GM12878 (cell line): ENCODE measurements at places on chromosomes 1 and 21.

GRCh38 chr1:248914796-248915381, 8.9 kb downstream of the PGBD2 start:
- no peak for DNase-seq

- no peak for DNase-seq
Measured at GRCh38 chr1:63976006-63976405, 202.2 kb downstream of the ROR1 start.

- DNase-seq: no peak
Measured at GRCh38 chr1:207992677-207993236, 81.8 kb upstream of the CD34 start.

DNA sequence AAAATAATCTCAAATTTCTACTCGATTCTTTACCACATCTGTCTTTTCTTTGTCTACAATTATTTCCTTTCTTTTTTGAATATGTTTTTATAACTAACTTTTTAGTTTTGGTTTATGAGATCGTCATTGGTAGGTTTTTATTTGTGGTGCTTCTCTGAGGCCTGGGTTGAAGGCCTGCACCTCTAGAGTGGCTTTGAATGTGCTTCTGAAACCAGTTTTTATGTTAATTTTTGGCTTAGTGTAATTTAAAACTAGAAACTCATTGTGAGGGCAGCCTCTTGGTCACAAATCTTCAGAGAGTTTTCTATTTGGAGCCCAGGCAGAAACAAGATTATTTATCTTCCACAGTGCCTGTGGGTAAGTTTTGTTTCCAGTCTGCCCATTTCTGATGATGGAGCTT, 187.0 kb downstream of the GPATCH2 start:
- no peak for DNase-seq

DNA sequence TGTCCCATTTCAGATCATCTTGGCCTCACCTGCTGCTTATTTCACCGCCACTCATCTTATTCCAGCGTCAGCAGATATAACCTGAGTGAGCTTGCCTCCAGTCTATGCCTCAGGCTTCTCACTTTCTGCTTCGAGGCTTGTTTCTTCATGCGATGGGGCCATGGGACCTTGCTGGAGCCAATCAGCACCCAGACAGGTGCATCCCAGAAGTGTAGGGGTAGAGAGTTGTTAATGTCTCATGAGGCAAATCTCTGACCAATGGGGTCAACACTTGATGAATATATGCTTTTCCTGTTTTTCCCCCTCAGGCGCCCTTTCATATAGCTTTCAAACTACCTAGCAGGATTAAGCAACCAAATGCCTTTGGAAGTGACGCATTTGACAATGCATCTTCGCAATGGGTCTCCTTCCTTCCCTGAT, 935 bp upstream of the YIPF1 start:
- DNase-seq: no peak

DNA sequence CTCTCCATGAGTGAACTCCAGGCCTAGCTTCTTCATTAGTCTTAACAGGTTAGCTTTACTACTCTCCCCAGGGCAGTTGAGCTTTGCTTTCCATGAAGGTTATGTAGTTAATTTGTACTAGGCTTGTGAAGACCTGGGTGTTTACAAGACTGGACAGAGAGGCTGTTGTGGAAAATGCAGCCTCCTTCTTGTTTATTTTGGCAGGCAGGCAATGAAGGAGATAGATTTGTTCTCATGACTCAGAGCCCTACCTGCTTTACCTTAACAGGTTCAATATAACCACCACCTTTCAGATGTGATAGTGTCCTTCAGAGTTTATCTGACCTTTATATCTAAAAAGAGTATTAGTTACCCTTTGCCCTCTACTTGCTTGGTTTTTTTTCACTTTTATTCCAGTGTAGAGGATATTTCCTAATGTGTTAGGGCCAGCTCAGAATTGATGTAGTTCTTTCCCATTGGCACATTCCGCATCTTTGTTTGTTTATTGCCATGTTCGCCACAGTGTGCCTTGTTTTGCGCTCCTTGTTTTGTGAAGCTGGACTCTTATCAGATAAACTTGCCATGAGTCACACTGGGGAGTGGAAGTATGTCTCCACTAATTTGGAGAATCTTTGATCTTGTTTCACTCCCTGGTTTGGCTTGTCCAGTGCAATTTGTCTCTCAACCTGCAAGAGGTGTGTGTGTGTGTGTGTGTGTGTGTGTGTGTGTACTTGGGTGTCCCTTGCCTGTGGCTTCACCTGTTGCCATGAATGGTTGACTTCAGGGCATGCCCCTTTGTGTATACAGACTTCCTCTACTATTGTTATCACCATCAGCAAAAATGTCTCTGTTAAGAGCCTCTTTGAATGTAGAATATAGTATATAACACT, 87.4 kb upstream of the MACF1 start:
- DNase-seq: no peak

- DNase-seq: no peak
Measured at GRCh38 chr1:156594190-156594589, 2.6 kb downstream of the NAXE start.

- DNase-seq: no peak
Measured at GRCh38 chr21:41112740-41113692, 54.9 kb upstream of the BACE2 start.

GRCh38 chr1:119068427-119068826, 72.0 kb downstream of the WARS2 start:
- no peak for DNase-seq

GRCh38 chr1:25109531-25109951, 122.8 kb downstream of the SYF2 start:
- DNase-seq: no peak

DNA sequence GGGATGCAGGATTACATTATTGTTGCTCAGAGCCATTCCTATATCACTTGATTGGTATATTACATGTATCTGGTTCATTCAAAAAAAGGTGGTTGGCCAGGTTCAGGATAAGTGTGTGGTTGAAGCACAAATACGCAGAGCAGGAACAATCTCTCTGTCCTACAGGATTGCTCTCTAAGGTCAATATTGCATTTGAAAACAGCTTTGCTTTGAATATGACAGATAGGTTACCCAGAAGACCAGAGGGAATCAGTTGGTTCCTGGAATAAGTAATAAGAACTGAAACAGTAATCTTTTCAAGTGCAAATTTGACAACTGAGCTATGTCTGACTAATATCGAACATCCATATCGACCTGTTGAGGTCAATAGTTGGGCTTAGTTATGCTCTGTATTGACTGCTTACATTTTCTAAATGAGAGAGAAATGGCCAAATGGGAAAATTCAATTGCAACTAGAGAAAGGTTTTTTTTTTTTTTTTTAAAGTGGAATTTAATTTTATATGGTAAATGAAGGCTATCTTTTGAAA, 176.8 kb downstream of the ATP6V1G3 start:
- no peak for DNase-seq

GRCh38 chr1:236467327-236467641, 56.5 kb upstream of the LGALS8 start:
- no peak for DNase-seq

- DNase-seq: no peak
Measured at GRCh38 chr1:92973203-92973897, 12.1 kb upstream of the DIPK1A start.

DNA sequence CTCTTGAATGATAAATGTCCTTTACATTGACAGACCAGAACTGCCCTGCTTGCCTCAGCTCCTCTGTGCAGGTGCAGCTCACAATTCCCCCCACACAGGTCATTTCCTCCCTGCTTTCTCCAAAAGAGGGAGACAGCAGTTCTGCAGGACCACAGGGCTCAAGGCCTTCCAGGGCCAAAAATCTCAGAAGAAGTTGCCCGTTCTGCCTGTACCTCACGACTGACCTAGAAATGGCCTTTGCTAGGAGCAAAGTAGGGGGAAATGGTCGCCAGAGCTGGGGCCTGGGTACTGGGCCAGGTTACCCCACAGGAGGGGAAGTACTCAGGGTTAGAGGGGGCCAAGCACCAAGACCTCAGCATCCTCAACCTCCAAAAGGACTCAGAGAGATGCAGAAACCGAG, 11.1 kb downstream of the RNU1-2 start:
- no peak for DNase-seq

- no peak for DNase-seq
Measured at GRCh38 chr1:180177931-180178330, 23.3 kb downstream of the QSOX1 start.

DNA sequence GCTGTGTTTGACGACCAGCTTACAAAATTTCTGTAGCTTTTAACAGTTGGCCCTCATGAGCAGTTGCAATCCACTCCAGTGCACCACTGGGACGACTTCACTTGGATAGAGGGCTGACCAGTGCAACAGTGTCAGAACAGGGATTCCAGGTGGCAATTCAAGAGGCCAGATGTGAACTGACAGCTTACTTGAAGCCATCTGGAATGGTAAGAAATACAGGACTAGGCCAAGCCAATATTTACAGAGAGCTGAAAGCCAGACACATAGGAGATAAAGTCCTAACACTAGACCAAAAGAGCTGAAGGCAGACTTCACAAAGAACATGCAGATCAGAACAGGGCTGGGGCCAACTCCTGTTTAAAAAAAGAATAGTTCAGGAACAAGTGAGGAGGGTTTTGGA, 93.5 kb upstream of the NFIA start:
- no peak for DNase-seq

- no peak for DNase-seq
Measured at GRCh38 chr1:15305468-15305770, 58.4 kb downstream of the FHAD1 start.

- DNase-seq: no peak
Measured at GRCh38 chr1:150366416-150367296, 2.7 kb downstream of the RPRD2 start.

- no peak for DNase-seq
Measured at GRCh38 chr1:53370369-53370961, 42.6 kb upstream of the LRP8 start.

DNA sequence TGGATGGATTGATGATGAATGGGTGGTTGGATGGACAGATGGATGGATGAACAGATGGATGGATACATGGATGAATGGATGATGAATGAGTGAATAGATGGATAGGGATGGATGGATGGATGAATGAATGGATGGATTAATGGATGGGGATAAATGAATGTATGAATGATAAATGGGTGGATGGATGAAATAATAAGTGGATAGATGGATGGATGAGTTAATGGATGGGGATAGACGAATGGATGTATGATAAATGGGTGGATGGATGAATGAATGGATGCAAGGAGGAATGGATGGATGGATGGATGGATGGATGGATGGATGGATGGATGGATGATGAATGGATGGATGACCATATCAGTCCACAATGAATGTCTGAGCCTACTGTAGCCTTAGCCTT, 381.9 kb downstream of the SETD4 start:
- no peak for DNase-seq

DNA sequence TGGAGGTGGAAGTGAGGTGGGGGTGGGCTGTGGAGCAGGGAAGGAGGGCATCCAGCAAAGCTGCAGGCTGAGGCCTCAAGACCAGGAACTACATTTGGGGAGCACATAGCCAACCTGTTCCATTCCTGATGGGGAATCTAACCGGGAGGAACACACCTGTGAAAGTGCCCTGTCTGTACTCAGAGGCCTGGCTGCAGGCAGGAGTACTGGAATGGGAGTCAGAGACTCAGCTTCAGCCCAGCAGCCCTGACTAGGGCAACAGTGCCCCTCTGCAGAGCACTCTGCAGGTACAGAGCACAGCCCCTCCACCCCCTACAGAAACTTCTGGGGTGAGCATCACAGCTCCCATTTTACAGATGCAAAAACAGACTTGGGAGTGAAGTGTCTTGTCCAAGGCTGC, 126.4 kb downstream of the DMRTB1 start:
- no peak for DNase-seq

- no peak for DNase-seq
Measured at GRCh38 chr1:36351227-36351977, 28.0 kb upstream of the EVA1B start.

DNA sequence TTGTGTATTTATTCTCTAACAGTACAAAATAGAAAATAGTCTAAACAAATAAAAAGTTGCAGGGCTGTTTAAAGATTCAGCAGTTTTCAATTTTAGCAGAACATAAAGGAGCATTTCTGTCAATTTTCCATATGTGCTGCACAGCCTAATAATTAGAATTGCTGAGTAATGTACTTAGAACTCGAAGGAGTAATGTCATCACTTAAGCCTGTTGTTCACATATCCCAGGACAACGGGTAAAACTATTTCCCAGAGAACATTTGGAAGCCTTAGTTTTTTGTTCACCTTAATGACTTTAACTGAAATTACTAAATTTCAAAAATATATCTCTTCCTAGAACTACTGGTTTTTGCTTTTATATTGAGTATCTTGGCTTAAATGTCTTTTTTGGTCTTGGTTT, 81.6 kb downstream of the ZP4 start:
- no peak for DNase-seq

GRCh38 chr21:36790616-36791015, 91.7 kb downstream of the SIM2 start:
- DNase-seq: no peak

DNA sequence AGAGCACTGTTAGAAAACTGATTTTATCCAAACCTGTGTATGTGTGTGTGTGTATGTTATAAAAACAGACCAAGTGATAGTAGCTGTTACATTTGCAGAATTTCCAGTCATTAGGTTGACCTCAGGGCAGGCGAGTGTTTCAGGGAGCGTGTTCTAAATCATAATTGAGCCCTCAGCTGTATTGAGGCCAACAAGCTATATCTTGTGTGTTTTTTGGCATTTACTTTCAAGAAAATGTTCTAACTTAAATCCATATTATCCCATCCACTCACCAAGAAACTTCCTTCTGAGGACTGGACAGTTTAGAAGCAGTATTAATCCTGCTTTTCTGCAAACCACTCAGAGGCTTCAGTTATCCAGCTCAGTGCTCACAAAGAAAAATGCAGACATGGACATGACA, 12.0 kb downstream of the DDAH1 start:
- DNase-seq: no peak

DNA sequence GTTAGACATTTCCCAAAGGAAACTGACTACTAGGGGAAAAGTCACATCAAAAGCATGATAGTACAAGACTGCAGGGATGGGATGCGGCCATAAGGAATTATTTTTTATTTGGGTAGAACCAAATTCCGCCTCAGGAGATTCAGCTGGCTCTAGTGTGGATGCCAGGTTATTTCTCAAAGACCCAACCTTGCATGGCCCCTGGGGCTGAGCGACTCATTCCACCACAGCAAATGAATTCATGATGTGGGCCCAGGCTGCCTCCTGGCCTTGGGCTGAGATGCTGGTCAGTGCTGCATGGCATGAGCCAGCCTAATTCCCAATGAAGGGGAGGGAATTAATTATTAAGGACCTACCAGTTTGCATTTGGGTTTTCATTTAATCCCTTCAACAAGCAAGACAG, 11.8 kb downstream of the TMEM35B start:
- DNase-seq: no peak

- DNase-seq: no peak
Measured at GRCh38 chr1:205344066-205344928, 12.4 kb downstream of the KLHDC8A start.

- no peak for DNase-seq
Measured at GRCh38 chr1:65105596-65105995, 42.4 kb upstream of the AK4 start.

GRCh38 chr1:19038096-19038495, 81.6 kb upstream of the IFFO2 start:
- DNase-seq: no peak

DNA sequence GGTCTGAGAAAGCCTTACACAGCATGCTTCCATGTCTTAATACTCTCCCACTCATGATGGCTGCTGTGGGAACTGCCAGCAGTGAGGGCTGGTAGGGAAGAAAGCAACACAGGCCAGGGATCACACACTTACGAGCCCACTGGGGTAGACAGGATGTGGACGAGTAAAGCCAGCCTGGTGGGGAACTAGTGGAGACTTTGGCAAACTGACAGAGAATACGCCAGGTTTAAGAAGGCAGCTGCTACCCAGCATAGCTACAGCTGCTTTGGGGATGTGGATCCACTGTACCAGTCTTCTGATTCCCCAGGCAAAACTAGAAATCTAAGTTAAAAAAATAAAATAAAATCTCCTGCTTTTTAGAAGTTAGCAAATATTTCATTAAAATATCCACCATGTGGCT, 664.0 kb downstream of the SMYD3 start:
- no peak for DNase-seq
